Stimulated activated CD4-positive, alpha-beta T cell treated with anti-CD3 and anti-CD28 coated beads, Interleukin-1b, Interleukin-23, amount 100 ng/mL, for 24 hours (primary cell): ENCODE measurements at places on chromosomes 16 and 17.

- DNase-seq, result no peak
Measured at GRCh38 chr17:30000755-30001257, 59.4 kb downstream of the EFCAB5 start.

- no peak for DNase-seq
Measured at GRCh38 chr16:70162041-70162451, 11.5 kb upstream of the CLEC18C start.

DNA sequence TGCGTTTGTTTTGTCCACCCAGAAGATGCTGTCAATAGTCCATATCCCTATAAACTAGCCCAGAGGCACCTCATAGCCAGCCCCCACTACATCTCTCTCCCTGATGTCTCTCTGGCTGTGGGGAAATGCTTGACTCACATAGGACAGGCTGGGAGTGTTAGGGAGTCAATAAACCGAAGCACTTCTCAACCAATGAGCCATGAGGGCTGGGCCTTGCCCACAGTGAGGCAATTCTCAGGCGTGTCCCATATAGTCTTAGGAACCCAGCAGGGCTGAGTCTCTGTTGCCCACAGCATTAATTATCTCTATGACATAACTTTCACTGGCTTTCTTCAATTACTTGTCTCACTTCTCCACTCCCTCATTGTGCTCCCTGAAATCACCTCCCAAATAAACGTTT is 387.3 kb upstream of the CDH11 start:
- DNase-seq, result no peak

DNA sequence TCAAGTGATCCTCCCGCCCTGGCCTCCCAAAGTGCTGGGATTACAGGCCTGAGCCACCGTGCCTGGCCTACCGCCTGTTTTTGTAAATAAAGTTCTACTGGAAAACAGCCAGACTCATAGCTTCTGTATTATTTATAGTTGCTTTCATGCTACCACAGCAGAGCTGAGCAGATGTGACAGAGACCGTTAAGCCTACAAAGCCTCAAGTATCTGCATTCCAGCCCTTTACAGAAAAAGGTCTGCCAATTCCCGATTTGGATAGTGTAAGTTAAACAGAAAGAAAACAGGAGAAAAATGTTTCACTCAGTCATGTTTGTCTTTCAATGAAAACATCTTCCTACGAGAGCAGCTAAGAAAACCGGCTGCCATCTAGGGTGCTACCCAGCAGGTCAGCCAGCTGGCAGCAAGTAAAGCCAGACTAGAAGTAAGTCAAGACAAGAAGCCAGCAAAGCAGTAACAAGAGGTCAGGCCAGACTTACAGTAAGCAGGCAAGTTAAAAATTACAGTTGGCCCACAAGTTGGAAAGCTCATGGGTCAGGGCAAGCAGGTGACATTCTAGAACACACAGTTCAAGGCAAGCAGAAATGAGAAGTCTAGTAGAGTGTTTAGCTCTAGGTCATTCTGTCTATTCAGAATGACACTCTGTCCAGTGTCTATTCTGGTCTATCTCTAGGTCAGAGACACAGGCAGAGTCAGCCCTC is 17.7 kb downstream of the NCBP3 start:
- no peak for DNase-seq

- no peak for DNase-seq
Measured at GRCh38 chr17:63276821-63277220, 169.3 kb downstream of the CYB561 start.

DNA sequence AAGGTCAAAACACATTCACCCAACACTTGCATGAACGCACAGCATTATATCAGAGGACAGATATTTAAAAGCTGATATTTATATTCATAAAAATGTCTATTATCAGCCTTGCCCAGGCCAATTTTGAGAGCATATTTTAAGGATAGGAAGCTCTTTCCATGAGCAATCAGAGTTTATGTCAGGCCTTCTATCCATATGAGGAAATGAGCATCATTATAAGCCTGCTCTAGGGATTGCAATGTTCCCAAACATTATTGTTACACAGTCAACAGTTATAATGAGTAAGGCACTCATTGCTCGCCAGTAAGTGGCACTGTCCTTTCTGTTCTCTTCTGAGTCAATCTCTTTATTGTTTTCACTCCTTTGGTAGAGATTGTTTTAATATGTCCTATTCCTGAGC is 37.7 kb upstream of the DYNLRB2 start:
- no peak for DNase-seq

GRCh38 chr16:85134076-85134788 is 22.0 kb upstream of the CIBAR2 start:
- DNase-seq, result no peak

DNA sequence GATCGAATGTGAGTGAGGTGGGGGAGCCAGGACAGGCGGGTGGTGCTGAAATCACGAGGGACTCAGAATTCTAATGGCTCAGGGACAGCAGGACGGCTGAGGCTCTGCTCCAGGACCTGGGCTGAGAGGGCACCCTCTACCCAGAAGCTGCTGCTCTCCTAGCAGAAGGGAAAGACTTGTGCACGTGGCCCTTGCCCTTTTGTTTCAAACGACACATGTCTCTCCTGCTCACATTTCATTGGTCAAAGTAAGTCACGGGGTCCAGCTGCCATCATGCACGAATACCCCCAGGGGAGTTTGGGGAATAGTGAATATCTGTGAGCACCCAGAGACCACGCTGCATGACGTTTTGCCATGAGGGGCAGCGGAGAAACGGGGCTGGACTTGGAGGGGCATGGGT is 73.2 kb downstream of the RTN4RL1 start:
- DNase-seq, result no peak

DNA sequence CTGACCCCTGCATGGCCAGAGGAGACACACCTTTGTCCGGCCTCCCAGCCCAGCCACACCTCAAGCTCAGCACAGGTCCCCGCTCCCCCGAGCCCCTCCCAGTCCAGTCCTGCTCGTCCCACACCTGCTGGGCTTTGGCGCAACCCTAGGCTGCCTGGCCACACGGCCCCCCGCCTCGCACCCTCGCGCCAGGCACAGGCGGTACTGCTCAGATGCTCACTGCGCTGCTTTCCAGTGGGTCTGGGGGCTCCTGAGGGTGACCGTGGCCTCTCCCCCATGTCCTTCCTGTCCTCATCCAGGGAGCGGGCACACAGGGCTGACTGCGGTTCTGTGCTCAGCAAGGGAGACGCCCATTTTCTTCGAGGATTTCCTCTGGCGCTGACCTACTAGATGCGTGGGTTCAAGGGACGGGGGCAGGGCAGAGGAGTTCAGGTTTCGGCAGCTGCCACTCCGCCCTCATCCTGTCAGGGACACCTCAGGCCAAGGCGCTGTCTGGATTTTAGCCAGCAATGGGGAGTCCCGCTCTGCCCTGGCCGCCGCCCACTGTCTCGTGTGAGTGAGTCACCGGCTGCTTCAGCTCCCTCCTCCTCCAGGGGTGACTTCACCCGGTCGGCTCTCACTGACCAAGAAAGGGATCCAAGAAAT is 118.0 kb upstream of the ZNF469 start:
- peak; percentile 10 for DNase-seq

- no peak for DNase-seq
Measured at GRCh38 chr17:46916211-46916610, 6.7 kb upstream of the GOSR2 start.

- DNase-seq, result no peak
Measured at GRCh38 chr16:79776243-79776847, 175.8 kb upstream of the MAF start.

DNA sequence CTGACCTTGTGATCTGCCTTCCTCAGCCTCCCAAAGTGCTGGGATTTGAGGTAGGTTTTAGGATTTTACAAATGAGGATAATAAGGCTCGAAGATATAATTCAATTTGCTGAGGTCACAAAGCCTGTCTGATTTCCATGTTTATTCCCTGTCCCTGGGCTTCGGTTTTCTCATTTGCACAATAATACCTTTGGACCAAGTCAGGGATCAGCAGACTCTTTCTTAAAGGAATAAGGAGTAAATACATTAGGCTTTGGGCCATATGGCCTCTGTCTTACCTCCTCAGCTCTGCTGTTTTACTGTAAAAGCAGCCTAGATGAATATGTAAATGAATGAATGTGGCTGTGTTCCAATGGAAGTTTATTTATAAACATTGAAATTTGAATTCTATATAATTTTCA is 442.8 kb downstream of the HS3ST4 start:
- DNase-seq, result no peak

DNA sequence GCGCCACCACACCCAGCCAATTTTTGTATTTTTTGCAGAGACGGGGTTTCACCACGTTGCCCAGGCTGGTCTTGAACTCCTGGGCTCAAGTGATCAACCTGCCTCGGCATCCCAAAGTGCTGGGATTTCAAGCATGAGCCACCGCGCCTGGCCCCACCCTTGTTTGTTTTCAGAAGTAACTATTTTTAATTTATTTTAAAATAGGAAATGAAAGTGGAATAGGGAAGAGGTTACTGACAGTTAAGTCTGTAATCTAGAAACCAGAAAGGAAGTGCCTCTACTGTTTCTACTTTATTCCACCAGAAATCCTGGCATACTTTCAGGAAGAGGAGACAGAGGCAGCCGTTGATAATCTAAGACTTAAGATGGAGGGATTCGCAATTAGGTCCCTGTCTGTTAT is 225.6 kb downstream of the TANC2 start:
- no peak for DNase-seq

DNA sequence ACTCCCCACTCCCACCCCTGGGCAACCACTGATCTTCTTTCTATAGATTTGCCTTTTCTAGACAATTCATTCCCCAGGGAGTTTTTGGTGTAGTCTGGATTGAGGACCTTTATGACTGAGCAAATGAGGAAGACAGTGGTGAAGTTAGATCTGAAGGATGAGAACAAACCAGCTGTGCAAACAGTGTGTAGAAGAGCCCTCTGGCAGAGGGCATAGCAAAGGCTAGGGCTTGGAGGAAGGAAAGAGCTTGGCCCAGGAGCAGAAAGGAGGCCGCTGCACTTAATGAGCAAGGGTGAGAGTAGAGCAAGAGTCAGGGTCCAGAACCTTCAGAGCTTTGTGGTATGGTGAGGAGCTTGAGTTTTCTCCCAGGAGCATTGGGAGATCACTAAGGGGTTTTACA is 352.7 kb downstream of the CA10 start:
- no peak for DNase-seq

DNA sequence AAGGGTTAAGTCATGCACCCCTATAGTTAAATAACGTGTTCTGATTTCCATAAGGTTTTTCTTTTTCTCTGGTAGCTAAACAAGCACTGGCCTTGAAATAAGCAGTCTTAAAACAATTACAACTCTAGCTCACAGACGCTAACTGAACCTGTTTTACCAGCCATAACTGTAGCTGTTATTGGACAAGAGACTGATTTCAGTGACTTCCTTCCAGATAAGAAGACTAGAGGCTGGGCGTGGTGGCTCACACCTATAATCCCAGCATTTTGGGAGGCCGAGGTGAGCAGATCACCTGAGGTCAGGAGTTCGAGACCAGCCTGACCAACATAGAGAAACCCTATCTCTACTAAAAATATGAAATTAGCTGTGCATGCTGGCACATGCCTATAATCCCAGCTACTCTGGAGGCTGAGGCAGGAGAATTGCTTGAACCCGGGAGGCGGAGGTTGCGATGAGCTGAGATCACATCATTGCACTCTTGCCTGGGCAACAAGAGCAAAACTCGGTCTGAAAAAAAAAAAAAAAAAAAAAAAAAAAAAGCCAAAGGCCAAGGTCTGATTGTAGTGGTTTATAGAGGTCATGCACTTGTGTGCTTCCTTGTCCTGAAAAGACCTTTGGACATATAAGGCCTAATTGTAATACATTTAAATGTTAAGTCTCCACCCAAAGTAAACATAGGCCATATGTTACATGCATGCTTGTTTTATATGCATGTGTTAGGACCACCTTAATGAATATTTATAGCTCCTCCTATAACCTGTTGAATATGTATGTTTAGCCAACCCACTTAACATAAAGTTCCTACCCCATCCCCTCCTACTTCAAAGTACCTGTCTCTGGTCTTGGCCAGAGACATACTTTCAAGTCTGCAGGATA is 319.5 kb upstream of the CA10 start:
- no peak for DNase-seq

DNA sequence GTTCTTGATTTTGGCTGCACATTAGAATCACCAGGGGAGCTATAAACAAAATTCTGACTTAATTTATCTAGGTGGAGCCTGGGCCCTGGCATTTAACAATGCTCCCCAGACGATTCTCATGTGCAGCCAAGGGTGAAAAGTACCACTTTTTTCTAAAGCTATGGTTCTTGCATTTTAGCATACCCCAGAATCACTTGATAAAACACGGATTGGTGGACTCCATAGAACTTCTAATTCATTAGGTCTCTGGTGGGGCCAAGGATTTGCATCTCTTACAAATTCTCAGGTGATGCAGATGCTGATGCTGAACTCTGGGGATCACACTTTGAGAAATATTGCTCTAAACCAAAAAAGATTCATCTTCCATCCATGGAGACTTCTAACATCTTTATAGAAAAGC is 74.5 kb downstream of the RPGRIP1L start:
- DNase-seq, result no peak

- DNase-seq, result no peak
Measured at GRCh38 chr17:64343833-64344637, 46.6 kb downstream of the PECAM1 start.

- no peak for DNase-seq
Measured at GRCh38 chr17:2621241-2621640, 27.8 kb downstream of the PAFAH1B1 start.

DNA sequence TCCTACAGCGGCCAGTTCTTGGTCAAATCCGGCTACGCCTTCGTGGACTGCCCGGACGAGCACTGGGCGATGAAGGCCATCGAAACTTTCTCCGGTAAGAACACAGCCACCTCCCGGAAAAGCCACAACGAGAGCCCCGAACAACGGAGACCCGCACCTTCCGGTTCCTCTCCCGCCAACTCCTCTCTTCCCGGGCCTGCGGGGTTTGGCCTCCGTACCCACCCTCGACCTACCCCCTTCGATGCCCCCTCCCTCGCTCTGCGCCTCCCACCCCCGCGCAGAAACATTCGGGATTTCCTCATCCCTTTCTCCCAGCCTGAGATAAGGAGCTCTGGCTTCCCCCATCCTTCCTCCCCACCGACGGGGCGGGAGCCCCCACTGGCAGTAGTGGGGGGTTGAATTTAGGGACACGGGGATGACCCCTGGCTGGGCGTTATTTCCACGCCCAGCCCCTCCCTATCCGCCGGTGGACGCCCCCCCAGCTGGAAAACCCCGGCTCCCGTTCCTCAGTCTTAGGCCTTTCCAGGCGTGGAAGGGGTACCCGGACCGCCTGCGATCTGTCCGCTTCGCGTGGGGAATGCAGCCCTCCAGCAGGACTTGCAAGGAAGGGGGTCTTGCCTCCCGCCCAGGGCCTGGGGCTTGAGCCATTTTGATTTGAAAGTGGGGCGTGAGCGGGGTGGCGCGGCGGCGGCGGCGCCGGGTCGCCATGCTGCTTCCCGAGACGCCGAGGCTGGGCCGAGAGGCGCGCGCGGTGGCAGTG is 822 bp downstream of the IGF2BP1 start:
- DNase-seq, result no peak

- no peak for DNase-seq
Measured at GRCh38 chr17:60086818-60087591, 8.3 kb upstream of the HEATR6 start.

DNA sequence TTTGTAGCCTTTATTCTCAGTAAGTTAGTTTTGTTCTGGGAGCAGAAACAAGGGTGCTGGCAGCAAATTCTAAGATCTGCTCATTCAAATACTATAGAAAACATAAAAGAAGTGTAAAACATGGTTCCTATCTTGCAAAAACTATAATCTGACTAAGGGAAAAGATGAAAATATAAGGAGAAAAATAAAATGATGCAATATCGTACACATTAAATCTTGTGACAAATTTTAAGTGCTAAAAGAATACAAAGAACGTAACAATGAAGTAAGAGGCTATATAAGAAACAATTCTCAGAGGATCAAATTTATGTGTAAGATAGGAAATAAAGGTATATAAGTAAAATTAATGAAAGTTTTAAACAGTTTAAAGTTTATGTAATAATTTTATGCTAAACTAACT is 224.6 kb downstream of the CEP112 start:
- no peak for DNase-seq
